Smooth muscle cell of the coronary artery (primary cell): ENCODE measurements at places on chromosomes 2 and 18. TPM values are rescaled to one million over a fixed set of nuclear protein-coding genes. Genes with fewer than 3 reads are reported as not detected.

Gene VWC2L
- total RNA-seq, result not detected in 2 replicates

Gene BZW1
- total RNA-seq, result 373 and 475 TPM in 2 replicates

Gene TMEM17
- 0.70 and 1.4 TPM in 2 replicates for total RNA-seq

Gene MC2R
- total RNA-seq, result not detected in 2 replicates

Gene G6PC2
- total RNA-seq, result not detected in 2 replicates

Gene CFAP65
- not detected in 2 replicates for total RNA-seq

Gene SNTG2
- not detected in 2 replicates for total RNA-seq

Gene HRH4
- total RNA-seq, result 0.08 and 0.12 TPM in 2 replicates

Gene SLC4A5
- 0.08 TPM in 1 of 2 replicates, not detected in the other for total RNA-seq

Gene WDR75
- total RNA-seq, result 18.6 and 42.2 TPM in 2 replicates

Gene AGXT
- total RNA-seq, result not detected in 2 replicates

Gene POLR1B
- total RNA-seq, result 11.9 and 13.5 TPM in 2 replicates

Gene SLC14A1
- total RNA-seq, result 4.4 and 225 TPM in 2 replicates

Gene COLEC11
- 0.53 and 1.1 TPM in 2 replicates for total RNA-seq

Gene IL36RN
- total RNA-seq, result not detected in 2 replicates

Gene LGALSL
- 6.2 and 10.0 TPM in 2 replicates for total RNA-seq

Gene INHBB
- 0.08 and 0.70 TPM in 2 replicates for total RNA-seq

Gene LTBP1
- total RNA-seq, result 258 and 326 TPM in 2 replicates

Gene FOXD4L1
- total RNA-seq, result under 0.01 and 0.12 TPM in 2 replicates

Gene GAD1
- total RNA-seq, result 0.15 and 0.23 TPM in 2 replicates

Gene KLHL30
- 0.59 and 2.5 TPM in 2 replicates for total RNA-seq

Gene DNAH7
- total RNA-seq, result 0.53 and 0.94 TPM in 2 replicates
